ENCODE measurements at places on chromosomes 4 and X.

GRCh38 chrX:150841456-150842197 lies 56.8 kb downstream of the CD99L2 start:
- no peak for DNase-seq

- no peak for DNase-seq
These were observed 134.4 kb downstream of the MAD2L1 start for GRCh38 chr4:119932277-119932676.

DNA sequence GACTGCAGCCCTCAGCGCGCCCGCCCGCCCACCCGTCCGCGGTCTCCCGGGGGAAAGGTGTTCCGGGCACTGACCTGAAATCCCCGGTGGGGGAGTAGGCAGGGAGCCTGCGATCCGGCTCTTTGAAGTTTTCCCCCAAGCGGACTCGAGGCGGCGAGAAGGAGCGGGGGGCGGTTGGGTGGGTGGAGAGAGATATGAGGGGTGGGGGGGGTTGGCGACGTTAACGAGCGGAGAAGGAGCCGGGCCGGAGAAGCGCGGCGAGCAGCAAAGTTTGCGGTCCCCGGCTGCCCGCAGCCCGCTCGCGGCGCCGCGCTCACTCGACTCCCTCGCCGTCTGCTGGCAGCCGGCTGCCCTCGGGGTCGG lies 636 bp downstream of the BCOR start:
- DNase-seq = peak; percentile 35

DNA sequence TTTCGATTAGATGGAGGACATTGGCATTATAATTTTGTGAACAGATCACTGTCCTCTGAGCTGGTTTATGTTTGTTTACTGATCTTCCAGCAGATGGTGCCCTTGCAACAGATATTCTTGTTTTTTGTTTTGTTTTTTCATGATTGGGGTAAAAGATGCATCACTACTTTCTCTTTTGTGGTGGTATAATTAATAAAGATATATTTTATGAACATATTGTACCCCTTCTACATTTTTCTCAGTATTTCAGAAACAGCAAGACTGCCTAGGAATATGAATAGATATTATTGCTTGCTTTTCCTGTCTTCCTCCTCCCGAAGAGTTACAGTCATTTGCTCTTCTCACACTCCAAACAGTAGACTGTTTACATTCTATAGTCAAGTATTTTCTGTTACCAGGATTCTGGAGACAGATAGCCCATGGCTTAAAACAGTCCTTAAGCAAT lies 905.2 kb downstream of the TRAM1L1 start:
- no peak for DNase-seq

GRCh38 chrX:20333672-20334071 lies 67.0 kb upstream of the RPS6KA3 start:
- peak; percentile 25 for DNase-seq

GRCh38 chr4:54067166-54067565 lies 2.8 kb upstream of the CHIC2 start:
- no peak for DNase-seq

DNA sequence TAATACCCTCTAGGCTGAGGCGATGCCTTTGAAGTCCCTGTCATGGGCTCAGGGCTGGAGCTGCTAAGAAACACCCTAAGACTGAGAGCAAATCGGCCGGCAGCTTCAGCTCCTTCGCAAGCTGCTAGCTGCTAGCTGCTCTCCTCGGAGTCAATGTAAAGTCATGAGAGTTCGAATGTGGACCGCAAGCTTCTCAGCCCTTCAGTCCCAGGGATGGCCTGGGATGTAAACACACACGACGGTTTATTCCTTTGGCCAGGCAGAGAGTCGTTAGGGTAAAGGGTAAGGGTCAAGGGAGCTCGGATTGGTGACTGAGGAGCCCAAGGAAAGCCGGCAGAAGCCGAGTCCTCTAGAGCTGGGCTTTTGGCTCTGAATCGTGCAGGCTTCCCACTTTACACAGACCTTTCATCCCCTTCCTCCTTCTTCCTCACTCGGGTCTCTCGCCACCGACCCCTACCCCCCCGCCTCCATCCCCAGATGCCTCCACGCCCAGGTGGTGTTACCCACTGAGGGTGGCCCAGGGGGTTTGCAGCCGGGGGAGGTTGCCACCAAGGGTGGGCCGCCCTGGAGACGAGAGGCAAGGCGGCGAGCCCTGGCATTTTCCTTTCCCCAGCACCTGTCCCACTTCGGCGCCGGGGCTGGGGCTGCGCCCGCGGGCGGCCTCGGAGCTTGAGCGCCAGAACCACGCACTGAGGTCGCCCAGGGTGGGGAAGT lies 3.1 kb upstream of the BCORL1 start:
- DNase-seq = no peak

- DNase-seq = no peak
These were observed 250.8 kb downstream of the ARHGAP24 start for GRCh38 chr4:85725721-85726170.

DNA sequence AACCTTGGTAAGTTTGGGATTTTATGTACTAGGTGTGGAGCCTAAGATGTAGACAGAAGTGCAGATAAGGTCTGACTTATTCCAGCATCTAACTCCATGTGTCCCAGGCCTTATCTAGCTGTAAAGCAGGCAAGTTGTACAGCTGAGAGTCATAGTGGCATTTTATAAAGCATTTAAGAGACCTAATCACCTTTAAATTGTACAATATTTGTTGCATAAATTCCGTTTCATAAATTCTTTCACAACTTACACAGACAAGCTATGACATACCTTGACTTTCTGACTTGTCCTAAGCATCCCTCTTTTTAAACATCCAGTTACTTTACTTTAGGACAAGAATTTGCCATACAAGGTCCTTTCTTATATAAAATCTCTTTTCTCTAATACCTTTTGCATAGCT lies 11.0 kb downstream of the SYAP1 start:
- no peak for DNase-seq

DNA sequence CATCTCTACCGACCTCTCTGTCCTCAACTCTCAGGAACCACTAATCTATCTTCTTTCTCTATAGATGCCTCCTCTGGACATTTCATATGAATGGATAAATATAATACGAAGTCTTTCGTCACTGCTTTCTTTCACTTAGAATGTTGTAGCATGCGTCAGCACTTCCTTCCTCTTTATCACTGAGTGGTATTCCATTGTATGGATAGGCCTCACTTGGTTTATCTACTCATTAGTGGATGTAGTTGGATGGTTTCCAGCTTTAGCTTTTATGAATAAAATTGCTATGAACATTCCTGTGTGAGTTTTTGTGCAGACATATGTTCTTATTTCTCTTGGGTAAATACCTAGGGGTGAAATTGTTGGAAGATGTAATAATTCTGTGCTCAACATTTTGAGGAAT lies 528.2 kb upstream of the FAT1 start:
- DNase-seq = no peak

- DNase-seq = no peak
These were observed 568.3 kb upstream of the SLIT2 start for GRCh38 chr4:19683426-19683825.

GRCh38 chrX:13966071-13966792 lies 63.5 kb downstream of the GEMIN8 start:
- DNase-seq = no peak

Measured in activated CD4-positive, alpha-beta T cell treated with anti-CD3 and anti-CD28 coated beads, Interleukin-2, amount 50 U/mL, for 48 hours (primary cell).